GM12865 (cell line): ENCODE measurements at places on chromosomes 5 and 9.
A peak's percentile ranks its signal among the peaks of the same experiment; 100 is the strongest.

- DNase-seq, result no peak
Measured at GRCh38 chr9:1414711-1415131, 364.6 kb downstream of the DMRT2 start.

DNA sequence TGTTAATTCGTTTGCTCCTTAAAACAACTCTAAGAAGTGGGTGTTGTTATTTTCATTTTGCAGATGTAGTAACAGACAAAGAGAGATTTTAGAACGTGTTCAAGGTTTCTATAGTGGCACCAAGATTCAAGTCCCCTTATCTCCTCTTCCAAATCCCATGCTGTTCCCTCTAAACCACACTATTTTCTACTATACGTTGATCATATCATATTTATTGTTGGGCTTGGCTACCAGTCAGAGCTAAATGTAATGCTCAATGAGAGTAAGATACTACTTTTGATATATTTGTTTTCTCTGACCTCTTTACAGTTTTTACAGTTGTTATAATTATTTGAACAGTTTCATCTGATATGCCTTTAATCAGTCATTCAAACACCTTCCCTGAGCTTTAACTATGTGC, 212.9 kb downstream of the EFNA5 start:
- no peak for DNase-seq

DNA sequence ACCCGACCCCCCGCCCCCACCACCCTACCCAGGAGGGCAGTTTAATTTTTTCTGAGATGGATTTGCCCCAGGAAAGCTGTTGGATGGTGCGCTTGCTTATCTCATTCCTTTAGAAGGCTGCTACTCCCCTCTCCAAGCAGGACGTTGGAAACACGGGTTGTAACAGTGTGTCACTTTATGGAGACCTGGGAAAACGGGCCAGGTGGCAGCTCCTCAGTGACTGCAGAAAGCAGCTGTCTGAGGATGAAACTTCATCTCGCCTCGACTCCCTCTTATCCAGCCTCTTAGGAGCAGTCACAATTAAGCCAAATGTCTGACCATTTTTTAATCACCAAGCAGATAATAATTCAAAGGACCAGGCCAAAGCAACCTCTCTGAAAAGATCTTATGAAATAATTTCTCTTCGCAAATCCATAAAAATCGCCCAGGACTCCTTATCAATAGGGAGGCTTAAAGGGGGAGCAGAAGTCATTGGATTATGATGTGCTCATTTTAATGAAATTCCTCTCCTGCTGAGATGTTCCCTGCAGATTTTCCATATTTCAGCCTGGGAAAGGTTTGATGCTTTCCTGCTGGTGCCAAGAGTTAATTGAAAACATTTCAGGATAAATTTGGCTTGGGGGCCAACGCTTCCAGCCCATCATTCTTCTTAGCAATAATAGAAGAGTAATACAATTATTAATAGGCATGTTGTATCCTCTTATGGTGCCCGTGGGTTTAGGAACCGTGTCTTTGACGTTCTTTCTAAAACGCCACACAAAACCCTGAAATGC, 26.0 kb downstream of the GAS1 start:
- no peak for DNase-seq

DNA sequence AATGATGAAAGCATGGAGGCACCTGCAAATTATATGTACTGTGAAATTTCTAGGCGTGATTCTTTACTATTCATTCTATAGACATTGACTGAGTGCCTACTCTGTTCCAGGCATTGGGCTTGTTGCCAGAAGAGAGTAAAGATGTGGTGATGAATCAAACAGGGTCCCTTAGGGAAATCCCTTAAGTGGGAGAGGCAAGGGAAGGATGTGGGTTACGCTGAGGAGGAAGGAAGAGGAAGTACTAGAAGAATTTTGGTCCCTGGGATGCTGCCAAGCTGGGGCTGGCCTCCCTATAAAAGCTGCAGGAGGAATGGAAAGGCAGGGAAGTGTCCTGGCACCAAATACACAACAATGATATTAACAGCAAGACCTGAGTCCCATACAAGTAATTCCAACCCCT, 76.7 kb upstream of the SPOCK1 start:
- no peak for DNase-seq

DNA sequence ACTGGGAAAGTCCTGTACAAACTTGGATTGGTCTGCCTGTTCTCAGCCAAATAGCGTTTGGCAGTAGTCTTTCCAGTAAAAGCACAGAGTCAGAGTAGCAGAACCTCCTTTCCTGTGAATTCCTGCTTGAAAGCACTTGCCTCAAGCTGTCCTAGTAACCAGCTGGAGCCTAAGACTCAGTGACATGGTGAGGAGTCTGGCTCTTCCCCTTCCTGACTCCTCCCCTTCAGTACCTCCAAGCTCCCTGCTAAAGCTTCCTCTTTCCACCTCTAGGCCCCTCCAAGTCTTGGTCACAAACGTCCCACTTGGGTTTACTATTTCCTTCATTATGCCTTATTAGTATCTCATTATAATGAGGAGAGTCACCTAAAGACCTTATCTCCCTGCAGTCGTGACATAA, 21.4 kb upstream of the FAM81B start:
- no peak for DNase-seq

GRCh38 chr9:21995666-21996398, 1.2 kb downstream of the CDKN2B-AS1 start:
- DNase-seq, result peak; percentile 51

GRCh38 chr9:88462191-88462590, 72.8 kb upstream of the NXNL2 start:
- no peak for DNase-seq

- no peak for DNase-seq
Measured at GRCh38 chr5:174816858-174817257, 92.5 kb downstream of the MSX2 start.

DNA sequence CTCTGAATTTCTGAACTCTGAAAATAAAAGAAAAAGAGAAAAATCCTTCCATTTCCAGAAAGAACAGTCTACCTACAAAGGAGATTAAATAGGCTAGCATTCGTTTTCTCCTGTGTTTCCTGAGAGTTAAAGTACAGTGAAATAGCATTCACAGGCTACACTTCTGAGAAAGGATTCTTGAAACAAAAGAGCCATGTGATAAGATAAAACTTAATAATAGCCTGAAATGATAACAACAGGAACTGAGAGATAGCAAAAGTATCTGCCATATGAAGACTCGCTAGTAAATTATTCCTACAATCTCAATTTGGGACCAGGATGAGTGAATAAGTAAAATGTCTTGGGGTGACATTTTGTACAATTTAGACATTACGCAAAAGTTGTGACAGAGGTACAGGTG, 62.4 kb downstream of the FBN2 start:
- DNase-seq, result no peak

- peak; percentile 21 for DNase-seq
Measured at GRCh38 chr5:115415143-115415491, 118.7 kb upstream of the CCDC112 start.

DNA sequence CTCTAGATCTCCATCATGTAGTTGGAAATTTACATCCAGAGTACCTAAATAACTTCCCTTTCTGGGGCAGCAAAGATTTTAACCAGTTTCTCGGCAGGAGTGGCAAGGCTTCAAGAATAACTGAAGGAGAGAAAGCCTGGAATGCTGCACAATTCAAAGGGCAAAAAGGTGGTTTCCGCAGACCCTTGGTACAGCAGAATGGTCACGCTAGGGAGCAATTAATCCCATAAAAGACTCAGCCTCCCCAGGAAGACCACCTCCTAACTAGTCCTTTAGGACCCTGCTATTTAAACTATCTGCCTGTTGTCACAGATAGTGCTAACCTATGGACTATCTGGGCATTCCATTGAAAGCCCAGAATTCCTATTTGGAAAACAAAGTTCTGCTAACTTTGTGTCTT, 3.6 kb downstream of the HTR1A start:
- DNase-seq, result no peak

- no peak for DNase-seq
Measured at GRCh38 chr9:85331626-85332025, 410.1 kb downstream of the AGTPBP1 start.

- DNase-seq, result no peak
Measured at GRCh38 chr9:17509701-17510100, 69.2 kb upstream of the SH3GL2 start.
